NCI-H2081 treated with DMSO at 0.1 percent for 48 hours (cell line): ENCODE measurements at places on chromosomes 7 and 10.
A peak's percentile ranks its signal among the peaks of the same experiment; 100 is the strongest.

DNA sequence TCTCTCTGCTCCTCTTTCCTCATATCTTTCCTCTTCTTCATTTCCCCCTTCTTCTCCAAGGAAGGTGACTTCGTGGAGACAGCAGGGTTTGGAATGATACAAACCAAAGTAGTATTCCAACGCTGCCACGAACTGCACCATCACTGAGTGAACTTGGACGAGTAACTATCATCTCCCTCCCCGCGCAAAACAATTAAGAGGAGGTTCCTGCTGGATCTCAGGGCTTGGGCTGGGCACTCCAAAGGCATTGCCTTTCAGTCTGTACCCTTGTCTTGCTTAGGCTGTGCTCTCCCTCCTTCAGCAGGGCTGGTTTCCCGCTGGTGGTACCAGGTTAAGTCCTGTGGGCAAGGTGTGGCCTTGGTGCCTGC lies 790 bp upstream of the PITX3 start:
- no peak for DNase-seq

GRCh38 chr7:141820067-141820466 lies 21.2 kb downstream of the PRSS37 start:
- no peak for DNase-seq

- no peak for DNase-seq
These were observed 254.7 kb upstream of the PTER start for GRCh38 chr10:16182144-16182543.

- no peak for DNase-seq
These were observed 53.6 kb downstream of the PYROXD2 start for GRCh38 chr10:98361131-98362025.

DNA sequence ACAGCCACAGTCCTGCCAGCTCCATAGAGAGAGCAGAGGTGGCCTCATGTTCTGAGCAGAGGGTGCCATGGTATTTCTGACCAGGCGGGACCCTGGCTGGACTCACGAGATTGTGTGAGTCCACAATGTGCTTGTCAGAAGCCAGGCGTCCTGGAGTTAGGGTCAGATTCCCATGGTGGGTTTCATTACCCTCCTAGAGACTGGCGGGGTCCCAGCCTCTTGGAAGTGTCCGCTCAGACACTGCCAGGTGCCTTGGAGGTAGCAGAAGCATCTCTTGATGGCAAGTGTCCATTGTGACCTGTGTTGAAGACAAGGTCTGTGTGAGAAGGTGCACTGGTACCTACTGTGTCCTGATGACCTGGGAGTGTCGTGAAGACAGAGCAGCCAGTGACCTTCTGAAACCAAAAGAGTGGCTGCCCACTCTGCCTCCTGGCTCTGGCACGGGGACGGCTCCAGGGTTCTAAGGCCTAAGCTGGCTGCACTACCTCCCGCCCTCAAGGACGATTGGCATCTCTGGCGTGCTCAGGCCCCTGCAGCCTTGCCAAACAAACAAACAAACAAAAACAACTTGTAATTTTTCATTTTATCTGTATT lies 56.8 kb downstream of the MGMT start:
- no peak for DNase-seq

- no peak for DNase-seq
These were observed 8.3 kb downstream of the EBF3 start for GRCh38 chr10:129955601-129956285.

DNA sequence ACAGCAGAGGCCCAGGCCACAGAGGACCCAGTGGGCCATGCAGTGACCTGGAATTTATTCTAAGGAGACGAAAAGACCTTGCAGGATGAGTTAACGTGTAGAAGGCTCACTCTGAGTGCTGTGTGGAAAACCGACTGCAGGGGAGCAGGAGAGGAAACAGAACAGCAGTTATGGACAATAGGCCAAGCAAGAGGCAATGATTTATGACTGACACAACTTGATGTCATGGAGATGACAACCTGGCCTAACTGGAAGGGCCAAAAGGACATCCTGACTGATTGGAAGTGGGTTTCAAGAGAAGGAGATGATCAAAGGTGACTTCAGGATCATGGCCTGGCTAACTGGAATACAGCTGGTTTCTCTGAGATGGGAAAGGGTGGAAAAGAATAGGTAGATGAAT lies 70.2 kb upstream of the RAPGEF5 start:
- no peak for DNase-seq

- DNase-seq: no peak
These were observed 91.5 kb downstream of the RBM20 start for GRCh38 chr10:110735620-110736027.

- no peak for DNase-seq
These were observed 53.2 kb downstream of the STK17A start for GRCh38 chr7:43636093-43636492.

GRCh38 chr10:102869258-102870198 lies at the start of gene AS3MT:
TSS of gene AS3MT (plus strand) at chr10:102869470. CDS start at chr10:102869593, 123 bp downstream.
- no peak for DNase-seq

GRCh38 chr10:82811621-82812020 lies 936.6 kb downstream of the NRG3 start:
- no peak for DNase-seq

- DNase-seq: no peak
These were observed 118.6 kb downstream of the CNTNAP2 start for GRCh38 chr7:146235195-146235594.

DNA sequence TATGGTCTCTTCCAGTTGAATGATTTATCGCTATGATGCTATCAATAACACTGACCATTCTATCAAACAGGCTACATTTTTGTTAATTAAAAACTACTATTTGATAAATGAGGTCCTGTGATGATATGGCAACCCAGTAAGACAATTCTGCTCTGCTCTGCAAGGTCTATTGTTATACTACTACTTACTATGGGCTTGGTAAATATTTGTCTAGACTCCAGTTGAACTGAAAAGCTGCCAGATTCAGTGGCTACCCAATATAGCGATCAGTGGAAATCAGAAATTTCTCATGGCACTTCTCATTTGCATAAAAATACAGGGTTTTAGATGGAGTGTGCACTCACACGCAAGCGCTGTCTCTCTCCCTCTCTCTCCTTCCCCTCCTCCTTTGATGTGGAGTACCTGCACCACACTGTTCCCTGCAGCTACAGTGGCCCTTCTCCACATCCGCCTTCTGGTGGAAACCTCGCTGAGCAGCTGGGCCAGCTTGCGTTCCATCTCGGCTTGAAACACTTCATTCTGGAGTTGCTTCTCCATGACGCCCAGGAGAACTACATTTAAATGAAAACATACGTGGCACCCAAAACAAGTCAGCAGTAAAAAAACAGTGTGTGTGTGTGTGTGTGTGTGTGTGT lies 77.9 kb downstream of the KIAA1549 start:
- DNase-seq: no peak

GRCh38 chr7:1651031-1651446 lies 19.0 kb upstream of the ELFN1 start:
- no peak for DNase-seq

GRCh38 chr10:109934958-109935793 lies 11.9 kb upstream of the XPNPEP1 start:
- DNase-seq: no peak

GRCh38 chr7:111439977-111440376 lies 122.3 kb downstream of the IMMP2L start:
- no peak for DNase-seq

DNA sequence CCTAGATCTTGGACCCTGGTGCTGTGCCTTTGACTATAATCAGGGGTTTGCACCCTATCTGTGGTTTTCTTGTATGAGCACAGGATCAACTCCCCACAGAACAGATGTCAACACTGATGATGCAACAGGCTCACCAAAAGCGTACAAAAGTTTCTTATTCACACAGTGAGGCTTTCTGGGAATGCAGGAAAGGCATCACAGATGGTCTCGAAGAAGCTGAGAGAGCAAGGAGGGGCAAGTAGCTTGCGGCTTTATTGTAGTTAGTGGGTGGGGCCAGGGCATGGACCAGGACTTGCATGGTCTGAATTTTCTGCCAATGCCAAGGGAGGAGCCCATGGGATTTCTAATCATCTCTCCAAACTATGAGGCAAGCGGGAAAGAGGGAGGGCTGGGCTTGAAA lies 46.2 kb downstream of the SEC61G start:
- no peak for DNase-seq

- DNase-seq: no peak
These were observed 14.8 kb upstream of the PRR15 start for GRCh38 chr7:29548823-29549222.

DNA sequence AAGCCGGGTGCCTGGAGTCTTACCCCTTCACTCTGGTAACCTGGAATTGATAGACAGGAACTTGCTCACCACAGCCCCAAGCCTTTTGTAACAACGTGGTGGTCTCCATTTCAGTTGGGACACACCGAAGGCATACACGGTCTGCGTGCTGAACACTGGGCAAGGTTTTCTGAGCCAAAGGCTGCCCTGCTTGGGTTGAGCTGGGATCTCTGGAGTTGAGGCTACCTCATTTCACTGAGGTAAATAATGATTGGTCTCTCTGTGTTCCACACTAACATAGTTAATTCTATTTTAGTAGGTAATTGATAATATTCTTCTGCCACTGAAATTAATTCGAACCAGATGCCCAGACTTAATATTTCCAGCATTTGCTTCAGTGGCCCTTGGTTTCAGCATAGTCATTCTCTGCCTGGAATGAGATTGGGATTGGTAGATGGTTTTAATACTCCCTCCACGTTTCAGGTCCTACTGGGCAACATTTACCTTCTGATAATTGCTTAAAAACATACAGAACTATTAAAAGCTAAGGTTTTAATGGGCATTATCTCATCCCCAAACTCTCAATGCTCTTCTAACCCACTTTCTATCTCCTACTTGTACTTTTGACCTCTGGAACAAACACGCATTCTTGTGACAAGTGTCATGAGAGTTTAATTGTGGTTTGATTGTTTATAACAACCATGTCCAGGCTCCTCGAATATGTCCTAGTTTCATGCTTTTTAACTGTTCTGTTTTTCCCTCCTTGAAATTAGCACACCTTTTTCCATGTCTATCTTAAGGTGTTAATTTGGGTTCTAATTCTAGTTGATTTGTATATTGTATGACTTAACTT lies 202.3 kb upstream of the KLF6 start:
- no peak for DNase-seq

DNA sequence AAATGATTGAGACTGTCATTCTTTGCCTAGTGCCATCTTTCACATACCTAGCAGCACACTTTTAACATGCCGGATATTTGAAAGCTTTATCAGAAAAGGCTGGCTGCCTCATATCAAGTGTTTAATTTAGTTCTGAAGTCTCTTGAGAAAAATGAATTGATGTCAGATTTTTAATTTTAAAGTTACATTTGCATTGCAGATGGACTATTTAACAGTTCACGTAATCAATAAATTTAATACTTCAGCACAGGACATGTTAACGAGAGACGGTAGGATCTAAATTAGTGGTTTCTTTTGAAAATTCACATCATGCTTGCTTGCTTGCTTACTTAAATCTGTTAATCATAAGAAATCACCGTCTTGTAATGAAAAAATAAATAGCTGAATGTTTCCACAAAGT lies 51.6 kb downstream of the COL1A2 start:
- DNase-seq: no peak

- no peak for DNase-seq
These were observed 637.1 kb downstream of the CCSER2 start for GRCh38 chr10:84965468-84965867.

DNA sequence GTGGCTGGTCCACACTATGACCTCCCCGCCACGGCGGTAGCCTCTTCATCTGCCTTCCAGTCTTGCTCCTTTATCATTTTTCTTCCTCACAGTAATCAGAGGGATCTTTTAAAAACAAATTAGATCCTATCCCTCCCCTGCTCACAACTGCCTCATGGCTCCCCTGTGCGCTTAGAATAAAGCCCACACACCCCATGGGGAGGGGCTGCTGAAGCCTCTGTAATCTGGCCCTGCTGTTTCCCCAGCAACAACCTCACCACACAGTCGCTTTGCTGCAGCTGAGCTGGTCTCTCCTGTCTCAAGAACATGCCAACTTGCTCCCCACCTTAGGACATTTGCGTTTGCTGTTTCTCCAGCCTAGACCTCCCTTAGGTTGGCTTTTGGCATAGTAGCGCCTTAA lies 41.0 kb downstream of the SP8 start:
- no peak for DNase-seq

DNA sequence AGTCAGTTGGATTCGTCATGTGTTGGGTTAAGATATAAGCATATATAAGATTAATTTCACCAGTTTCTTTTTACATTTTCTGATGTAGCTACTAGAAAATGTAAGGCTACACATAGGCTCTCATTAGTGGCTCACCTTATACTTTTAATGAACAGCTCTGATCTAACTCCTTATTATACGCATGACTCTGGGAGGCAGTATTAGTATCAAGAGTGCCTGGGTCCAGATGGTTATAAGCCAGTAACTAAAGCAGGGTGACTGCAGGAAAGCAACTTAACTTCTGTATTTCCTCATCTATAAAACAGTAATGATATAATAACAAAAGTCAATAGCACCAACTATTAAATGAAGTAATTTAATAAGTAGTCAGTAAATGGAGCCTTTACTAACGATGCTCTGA lies 1.4 kb upstream of the ELMO1 start:
- no peak for DNase-seq

DNA sequence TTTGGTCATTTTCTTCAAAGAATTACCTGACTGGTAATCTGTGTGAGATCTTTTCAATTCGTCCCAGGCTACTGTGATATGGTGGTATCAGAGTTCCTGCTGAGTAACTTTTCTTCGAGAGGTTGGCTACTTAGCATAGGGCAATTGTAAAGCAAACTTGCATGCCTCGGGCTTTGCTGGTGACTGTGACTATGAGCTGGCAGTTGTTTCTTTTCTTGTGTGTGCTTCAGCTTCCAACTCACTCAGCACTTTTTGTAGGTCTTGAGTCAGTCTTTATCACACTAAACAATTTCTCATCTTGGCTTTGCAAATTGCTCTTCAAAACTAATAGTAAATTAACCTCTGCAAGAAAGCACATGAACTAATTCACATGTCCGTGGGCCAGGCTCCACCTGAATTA lies 44.3 kb downstream of the PRR15 start:
- DNase-seq: no peak

GRCh38 chr7:112162142-112162766 lies 43.9 kb downstream of the DOCK4 start:
- peak; percentile 49 for DNase-seq

GRCh38 chr7:7201578-7202374 lies 19.4 kb downstream of the C1GALT1 start:
- no peak for DNase-seq

GRCh38 chr7:157395206-157395605 lies 58.4 kb downstream of the DNAJB6 start:
- DNase-seq: no peak

- no peak for DNase-seq
These were observed 167.7 kb upstream of the TNRC18 start for GRCh38 chr7:5591278-5591874.

GRCh38 chr7:39754326-39755120 lies 131.2 kb downstream of the RALA start:
- DNase-seq: no peak

GRCh38 chr7:15464667-15465121 lies 97.1 kb downstream of the AGMO start:
- DNase-seq: no peak

DNA sequence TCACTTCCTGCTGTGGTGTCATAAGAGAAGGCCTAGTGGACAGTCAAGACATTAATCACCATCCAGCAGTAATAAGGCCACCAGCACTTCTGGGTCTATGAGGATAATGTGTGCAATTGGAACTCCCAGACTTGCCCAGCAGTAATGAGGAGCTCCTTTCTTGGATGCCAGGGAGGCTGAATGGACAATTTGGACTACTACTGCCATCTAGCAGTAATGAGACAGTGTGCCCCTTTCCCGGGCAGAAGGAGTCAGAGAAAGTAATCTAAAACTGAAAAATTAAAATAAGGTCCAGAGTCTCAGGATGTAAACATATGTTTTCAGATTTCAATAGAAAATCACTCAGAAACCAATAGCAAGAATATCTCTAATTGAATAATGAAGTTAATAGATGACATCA lies 400.4 kb downstream of the CDC14C start:
- DNase-seq: no peak

GRCh38 chr7:135355377-135356048 lies 121.9 kb downstream of the STRA8 start:
- no peak for DNase-seq
